Posterior cingulate gyrus (tissue), 11 donors: ENCODE measurements at places on chromosomes 2 and 18.

DNA sequence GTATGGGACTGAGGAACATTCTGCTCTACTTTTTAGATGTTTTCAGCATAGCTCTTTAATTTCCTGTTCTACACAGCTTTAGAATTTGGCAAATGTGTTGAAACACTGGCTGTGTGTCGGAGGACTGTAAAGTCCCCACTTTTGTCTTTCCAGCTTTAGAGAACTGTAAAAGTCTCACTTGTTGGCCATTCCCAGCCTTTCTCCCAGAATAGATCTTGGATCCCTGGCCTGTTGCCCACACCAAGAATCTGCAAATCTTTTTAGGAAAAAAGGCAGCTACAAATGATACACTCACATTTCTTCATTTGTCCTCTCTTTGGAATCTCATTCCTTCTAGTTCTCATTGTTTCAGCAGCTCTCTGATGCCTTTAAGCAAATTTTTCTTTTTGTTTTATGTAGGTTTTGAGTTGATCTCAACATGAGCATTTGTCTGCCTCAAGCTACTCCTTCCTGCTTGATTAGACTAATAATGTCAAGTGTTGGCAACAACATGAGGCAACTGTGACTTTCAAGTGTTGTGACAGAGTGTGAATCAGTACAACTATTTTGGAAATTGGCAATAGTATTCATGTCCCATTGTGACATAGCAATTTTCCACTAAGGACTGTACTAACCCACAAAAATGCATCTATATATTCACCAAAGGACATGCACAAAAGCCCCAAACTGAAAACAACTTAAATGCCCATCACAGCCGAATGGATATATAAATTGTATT, 610.8 kb downstream of the EPHA4 start:
- DNase-seq, result no peak

- DNase-seq, result no peak
These were observed 148.1 kb downstream of the BAZ2B start for GRCh38 chr2:159468257-159468656.

- DNase-seq, result no peak
These were observed 768.3 kb upstream of the CDH7 start for GRCh38 chr18:64982414-64983055.

DNA sequence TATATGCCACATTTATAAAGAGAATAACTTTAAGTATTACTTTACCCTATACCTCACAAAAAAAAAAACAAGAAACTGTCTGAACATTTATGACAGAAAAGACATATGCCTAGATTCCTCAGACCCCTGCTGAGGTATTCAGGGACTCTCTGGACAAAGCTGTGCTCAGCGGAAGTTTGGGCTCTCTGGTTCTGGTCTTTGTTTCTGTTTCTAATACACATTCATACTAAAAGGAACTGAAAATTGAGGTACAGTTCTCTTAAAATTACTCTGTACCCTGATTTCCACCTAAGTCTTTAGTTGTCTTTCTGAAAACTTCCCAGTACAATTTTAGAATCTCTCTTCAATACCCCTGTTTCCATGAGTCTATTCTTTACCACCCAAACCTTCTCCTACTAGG, 160.3 kb downstream of the IKZF2 start:
- no peak for DNase-seq

GRCh38 chr2:20012282-20013125, at the start of gene MATN3:
Gene MATN3, minus strand, starts transcription at chr2:20012668. Its CDS starts 37 bp downstream, at chr2:20012631.
- DNase-seq, result no peak

GRCh38 chr2:25233916-25234605, 65.7 kb upstream of the POMC start:
- no peak for DNase-seq

- no peak for DNase-seq
These were observed 4.0 kb downstream of the GATA6 start for GRCh38 chr18:22173221-22173927.

DNA sequence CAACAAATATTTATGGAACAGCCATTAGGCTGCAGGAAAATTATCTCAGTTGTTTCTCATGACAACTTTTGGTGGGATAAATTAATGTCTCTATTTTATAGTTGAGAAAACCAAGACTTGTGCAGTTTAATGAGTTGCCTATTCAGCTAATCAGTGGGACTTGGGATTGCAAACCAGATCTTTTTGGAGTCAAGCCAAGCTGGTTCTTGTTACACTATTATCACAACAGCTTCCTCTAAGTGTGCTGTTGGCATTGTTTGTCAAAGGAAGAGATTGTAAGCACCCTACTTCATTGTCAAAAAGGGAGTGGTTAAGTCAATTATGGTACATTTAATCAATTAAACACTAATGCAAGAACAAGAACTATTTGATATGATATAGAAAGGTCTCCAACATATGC, 119.2 kb downstream of the PAX3 start:
- no peak for DNase-seq

- no peak for DNase-seq
These were observed 37.5 kb downstream of the NR4A2 start for GRCh38 chr2:156294945-156295580.

GRCh38 chr2:148300544-148300943, 279.7 kb downstream of the MBD5 start:
- DNase-seq, result no peak

GRCh38 chr2:98012561-98012991, 16.8 kb upstream of the TMEM131 start:
- no peak for DNase-seq

DNA sequence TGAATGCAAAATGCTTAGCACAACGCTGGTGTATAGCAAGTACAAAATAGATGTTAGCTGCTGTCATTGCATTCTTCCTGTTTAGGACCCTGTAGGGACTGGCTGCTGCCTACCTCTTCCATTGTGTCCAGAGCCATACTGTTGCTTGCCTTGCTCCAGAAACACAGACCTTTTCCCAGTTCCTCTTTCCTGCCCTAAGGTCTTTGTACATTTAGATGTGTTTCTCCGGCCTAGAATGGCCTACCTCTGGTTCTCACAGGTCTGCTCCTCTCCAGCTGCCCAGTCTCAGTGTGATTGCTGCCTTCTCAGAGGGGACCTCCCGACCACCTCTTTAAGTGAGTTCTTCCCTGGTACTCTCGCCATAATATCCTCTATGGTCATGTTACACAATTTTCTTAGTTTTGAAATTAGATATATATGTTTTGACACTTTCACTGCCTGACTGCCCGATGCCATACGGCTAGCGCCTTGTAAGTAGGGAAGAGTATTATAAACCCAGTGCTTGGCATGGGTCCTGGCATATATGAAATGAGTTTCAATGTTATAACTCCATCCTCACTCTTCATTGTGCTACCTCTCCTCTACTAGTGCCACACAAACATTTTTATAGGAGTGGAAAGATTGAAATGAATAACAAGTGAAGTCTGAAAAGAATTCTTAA, 48.3 kb downstream of the RFTN2 start:
- no peak for DNase-seq

DNA sequence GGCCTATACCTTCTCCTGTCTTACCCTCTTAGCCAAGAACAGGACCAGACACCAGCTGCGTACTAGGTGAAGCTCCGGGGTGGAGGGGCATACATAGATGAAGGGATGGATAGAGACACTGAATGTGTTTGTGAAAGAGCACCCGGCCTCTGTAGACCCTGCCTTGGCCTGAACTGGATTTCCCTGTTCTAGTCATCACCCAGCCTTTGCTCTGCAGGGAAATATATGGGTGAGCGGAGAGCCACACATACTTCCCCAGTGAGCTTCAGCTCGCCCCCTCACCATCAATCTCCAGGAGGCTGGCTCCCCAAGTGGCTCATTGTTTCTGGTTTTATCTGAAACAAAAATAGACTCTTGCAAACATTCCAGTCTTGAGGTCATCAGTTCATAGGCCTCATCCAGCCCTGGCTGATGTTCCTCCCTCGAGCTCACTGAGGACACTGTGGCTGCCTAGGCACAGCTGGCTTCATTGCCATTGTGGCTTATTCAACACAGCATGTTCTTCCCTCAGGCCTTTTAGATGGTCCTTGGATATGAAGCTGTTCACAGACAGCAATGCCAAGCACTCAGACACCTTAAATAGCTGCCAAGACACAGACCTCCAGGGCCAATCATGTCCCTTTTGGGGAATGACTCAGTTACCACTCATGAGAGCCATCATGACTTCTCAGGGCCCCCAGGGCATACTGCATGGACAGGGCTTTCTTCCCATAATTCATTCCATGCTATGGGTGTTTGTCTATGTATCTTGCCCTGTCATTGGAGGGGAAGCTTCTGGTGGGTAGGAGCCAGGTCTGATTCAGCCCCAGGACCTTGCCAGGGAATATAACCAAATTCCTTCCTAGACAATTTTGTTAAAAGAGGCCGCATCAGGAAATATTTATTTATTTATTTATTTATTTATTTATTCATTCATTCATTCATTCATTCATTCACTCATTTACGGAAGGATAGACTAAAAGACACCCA, 82.4 kb downstream of the TTC32 start:
- no peak for DNase-seq

DNA sequence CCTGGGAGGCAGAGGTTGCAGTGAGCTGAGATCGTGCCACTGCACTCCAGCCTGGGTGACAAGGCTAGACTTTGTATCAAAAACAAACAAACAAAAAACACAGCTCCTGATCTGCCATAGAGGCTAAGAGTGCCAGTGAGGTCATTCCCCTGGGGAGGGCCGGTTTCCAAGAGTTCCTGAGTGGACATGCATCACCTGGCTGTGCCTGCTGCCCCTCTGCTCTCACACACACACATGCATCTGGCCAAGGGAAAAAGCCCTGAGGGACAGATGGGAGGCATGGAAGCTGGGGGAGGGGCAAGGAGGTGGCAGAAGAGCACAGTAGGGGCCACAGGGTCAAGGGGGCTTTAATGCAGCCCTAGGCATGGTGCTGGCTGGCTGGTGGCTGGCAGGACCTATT, 60.4 kb downstream of the ZBTB7C start:
- no peak for DNase-seq

DNA sequence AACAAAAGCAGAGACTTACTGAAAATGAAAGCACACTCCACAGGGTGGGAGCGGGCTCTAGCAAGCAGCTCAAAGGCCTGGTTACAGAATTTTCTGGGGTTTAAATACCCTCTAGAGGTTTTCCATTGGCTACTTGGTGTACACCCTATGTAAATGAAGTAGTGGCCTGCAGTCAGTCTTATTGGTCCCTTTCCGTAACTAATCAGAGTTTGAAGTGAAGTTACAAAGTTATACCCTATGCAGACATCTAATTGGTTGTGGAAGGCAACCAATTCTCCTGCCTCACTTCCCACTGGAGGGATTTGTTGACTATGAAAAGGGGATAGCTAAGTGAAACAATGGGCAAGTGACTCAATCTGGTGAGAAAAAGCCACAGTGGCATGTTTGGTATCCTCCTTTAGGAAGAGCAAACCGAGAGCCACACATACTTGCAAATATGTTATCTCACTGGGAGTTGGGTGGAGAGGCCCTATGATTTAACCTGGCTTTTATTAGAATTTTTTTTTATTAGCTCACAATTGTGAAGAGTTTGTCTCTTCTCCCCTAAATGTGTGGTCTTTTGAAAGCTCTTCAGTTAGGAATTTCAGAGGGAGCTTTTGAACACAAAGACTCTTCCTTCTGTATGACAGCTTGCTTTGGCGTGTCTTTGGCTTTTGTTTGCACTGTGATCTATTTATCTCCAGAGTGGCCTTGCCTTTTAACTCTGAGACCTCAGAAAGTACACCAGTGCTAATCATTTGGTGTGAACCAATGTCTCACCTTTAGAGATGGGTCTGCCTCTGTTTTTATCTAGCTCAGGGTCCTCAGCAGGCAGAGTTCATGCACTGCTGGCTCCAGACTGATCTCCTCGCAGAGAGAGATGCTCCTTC, 69.6 kb downstream of the MAP4K4 start:
- no peak for DNase-seq

DNA sequence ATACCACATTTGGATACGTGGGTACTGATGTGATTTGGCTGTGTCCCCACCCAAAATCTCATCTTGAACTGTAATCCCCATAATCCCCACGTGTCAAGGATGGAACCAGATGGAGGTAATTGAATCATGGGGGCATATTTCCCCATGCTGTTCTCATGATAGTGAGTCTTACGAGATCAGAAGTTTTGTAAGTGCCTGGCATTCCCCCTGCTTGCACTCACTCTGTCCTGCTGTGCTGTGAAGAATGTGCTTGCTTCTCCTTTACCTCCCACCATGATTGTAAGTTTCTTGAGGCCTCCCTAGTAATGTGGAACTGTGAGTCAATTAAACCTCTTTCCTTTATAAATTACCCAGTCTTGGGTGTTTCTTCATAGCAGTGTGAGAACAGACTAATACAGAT, 70.3 kb downstream of the CHST9 start:
- DNase-seq, result no peak

GRCh38 chr2:165897726-165898125, 55.9 kb downstream of the TTC21B start:
- no peak for DNase-seq

- DNase-seq, result no peak
These were observed 159.7 kb upstream of the BOD1L2 start for GRCh38 chr18:56987236-56987635.

GRCh38 chr2:193141-193671, 70.6 kb downstream of the SH3YL1 start:
- no peak for DNase-seq

DNA sequence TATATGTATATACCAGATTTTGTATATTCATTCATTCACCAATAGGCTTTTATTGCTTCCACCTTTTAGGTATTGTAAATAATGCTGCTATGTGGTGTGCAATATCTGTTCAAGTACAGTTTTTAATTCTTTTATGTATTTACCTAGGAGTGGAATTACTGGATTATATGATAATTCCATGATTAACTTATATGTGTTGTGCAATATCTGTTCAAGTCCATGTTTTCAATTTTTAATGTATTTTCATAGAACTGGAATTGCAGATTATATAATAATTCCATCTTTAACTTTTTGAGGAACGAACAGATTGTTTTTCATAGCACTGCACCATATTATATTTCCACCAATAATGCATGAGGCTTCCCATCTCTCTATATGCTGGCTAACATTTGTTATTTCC, 50.6 kb upstream of the L3MBTL4 start:
- no peak for DNase-seq

DNA sequence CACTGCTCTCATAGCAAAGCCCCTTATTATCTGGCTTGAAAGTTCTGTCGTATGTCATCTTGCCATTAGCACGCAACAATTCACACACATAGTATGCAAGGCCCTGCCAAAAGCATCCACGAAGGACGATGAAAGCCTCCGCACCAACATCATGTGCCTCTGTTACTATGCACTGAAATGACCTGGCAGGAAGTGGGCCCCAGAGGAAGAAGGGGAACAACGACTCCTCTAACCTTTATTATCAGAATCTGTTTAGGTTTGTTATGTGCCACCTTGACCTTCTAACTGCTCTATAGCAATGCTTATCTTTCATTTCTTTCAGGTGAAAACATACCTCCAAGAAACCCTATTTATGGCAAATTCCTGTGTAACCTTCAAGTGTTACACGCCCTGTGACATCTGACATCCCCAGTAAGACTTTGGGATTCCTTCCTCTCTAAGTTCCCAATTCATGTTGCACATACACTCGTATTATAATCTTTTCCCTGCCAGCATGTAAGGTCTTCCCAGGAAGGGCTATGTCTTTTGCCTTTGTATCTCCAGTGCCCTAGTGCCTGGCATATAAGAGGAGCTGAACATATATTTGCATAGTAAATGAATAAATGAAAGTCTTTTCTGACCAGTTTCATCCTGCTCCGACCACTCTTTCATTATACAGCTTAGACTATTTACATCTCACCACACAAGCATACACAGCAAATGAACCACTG, 7.0 kb upstream of the NDUFV2 start:
- DNase-seq, result no peak
